ENCODE measurements at places on chromosomes 11 and 22. TPM values are rescaled to one million over a fixed set of nuclear protein-coding genes. Genes with fewer than 3 reads are reported as not detected.

Gene TBX10
- not detected for total RNA-seq

DNA sequence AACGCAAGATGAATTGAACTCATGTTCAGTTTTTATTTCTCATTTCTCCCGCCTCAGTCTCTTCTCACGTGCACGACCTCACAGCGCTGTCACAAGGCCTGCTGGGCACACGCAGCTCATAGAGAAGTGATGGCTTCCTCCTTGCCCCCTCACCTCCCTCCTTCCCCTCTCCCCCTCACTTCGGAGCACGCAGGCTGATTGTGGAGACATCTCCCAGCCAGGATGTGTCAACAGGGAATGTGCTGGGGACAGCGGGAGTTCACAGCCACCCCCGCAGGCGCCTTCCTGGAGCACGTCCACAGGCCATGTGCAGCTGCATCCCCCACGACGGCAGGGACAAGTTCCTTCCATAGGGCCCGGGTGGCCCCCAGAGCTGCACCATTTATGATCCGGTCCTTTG, 29.1 kb upstream of the KRTAP5-6 start:
- H3K36me3 ChIP-seq = no peaks in the 10 kb centered on the region
- no peaks in the 10 kb centered on the region for H3K4me1 ChIP-seq
- no peak overlapping the region for H3K27ac ChIP-seq
- DNase-seq = no peak

DNA sequence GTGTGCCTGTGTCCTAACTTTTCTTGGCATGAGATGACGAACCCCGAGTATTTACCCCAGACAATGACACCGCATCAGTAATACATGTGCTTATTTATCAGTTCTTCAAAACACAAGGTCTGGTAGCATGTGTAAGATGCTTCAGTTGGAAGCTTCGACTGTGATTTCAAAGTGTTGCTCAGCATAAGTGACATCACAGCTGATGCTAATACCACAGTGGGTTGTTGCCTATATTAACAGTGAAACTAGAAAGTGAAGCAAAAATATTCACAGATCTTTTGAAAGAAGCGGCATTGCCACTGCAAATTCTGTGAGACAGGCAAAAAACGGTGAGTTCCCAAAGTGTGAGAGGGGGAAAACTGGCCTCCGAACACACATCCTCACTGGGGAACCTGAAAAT, 18.4 kb upstream of the TTC12 start:
- H3K36me3 ChIP-seq = no peaks in the 10 kb centered on the region
- no peak overlapping the region for H3K27ac ChIP-seq
- H3K4me1 ChIP-seq = no peaks in the 10 kb centered on the region
- no peak overlapping the region for H3K4me3 ChIP-seq
- DNase-seq = no peak

Gene EFEMP2
- 22.6 TPM for total RNA-seq

DNA sequence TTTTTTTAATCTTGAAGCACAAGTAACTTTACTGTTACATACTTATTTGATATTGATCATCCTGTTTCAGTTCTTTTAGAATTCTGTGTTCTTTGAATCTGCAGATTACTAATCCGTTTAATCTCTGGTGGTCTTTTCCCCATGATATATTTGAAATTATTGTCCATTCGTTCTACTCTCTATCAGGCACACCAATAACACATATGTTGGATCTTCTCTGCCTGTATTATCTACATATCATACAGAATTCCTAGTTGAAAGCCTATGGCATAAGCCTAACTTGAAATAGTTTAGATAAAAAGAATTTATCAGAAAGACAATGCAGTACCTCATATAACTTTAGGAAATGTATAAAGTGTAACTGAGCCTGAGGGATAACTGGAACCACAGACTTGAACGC, 32.6 kb downstream of the STK33 start:
- no peak overlapping the region for H3K27ac ChIP-seq
- H3K27me3 ChIP-seq = no peaks in the 10 kb centered on the region
- H3K4me3 ChIP-seq = no peak overlapping the region
- H3K36me3 ChIP-seq = no peaks in the 10 kb centered on the region

DNA sequence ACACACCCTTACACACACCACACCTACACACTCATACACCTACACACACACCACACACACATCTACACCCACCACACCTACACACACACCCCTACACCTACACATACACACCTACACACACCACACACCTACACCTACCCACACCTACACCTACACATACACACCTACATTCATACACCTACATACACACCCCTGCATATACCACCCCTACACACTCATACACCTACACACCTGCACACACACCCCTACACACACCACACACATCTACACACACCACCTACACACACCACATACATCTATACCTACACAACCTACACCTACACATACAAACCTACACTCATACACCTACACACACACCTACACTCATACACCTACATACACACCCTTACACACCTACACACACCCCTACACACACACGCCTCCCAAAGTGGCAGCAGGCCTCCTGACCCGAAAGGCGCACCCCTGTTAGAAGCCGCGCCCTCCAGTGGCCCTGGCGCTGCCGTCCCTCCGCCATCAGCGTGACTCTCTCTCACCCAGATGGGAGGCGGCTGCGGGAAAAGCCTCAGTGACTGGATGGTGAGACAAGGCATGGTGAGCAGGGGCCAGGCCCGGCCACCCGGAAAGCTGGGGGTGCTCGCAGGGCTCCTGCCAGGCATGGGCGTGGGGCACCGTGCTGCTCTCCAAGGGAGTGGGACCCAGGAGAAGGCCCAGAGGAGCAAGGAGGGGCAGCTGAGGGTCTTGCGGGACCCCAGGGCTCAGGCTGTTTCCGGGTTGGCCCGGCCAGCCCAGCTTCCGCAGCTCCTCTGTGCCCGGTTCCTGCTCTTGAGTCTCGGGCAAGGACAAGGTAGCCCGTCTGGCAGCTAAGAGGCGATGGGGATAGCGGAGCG, 37.0 kb upstream of the HMOX1 start:
- no peak overlapping the region for H3K4me3 ChIP-seq
- H3K27me3 ChIP-seq = no peaks in the 10 kb centered on the region
- DNase-seq = no peak
- H3K36me3 ChIP-seq = peaks cover 88% of the 10 kb centered on the region
- H3K27ac ChIP-seq = no peak overlapping the region
- no peaks in the 10 kb centered on the region for H3K4me1 ChIP-seq
